ENCODE measurements at places on chromosomes 13 and 19.

- DNase-seq: no peak
These were observed 878.6 kb upstream of the PCDH20 start for GRCh38 chr13:62294244-62294643.

- DNase-seq: no peak
These were observed 20.2 kb upstream of the CD70 start for GRCh38 chr19:6610934-6611852.

- no peak for DNase-seq
These were observed 21.2 kb upstream of the CD177 start for GRCh38 chr19:43332058-43332922.

DNA sequence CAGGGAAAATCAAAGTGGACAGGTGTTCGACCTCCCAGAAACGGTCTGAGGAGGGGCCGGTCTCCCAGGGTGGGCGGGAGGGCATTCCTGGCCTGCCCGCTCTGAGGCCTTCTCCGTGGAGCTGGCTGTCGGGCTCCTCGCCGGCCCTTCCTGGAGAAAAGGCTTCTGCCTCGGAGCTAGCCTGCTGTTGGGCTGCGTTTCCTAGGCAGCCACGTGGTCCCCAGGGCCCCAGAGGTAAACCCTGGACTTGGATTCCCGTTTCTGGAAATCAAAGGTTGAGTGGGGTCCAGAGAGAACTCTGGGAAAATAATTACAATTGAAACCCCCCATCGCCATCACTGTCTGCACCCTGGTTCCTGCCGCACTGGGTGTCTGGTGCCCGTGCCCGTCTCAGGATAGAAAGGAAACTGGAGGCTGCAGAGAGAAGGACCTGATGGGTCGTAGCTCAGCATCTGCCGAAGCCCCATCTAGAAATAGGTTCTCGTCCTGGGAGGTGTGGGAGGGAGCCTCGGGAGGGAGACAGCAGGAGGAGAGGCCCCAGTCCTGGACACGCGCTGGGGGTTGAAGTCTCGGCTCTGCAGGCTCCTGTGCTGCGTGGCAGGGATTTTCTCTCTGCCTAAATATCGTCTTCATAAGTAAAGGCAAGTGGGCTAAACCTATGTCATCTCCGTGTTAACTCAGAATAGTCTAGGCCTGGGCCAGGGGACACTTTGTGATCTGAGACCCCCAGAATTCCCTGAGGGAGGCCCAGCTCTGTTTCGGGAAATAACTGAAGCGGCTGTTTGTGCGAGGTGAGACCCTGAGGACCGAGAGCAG, 7.7 kb upstream of the PROZ start:
- no peak for DNase-seq

DNA sequence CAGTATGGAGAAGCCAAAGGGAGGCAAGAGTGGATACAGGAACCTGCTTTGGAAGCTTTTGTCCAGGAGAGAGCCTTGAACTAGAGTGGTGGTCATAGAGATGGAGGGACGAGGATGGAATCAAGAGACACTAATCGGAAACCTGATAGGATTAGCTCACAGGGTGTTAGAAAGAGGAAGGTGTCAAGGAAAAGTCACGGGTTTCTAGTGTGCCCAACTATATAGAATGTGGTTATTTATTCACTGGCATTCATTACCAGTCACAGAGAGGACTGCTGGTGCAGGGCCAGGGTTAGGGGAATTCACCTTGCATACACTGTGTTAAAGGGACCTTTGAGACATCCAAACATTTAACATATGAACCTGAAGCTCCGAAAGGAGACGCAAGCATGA, 43.4 kb upstream of the URAD start:
- DNase-seq: no peak

- DNase-seq: no peak
These were observed 134.6 kb downstream of the KATNAL1 start for GRCh38 chr13:30172593-30173302.

- no peak for DNase-seq
These were observed 225.7 kb downstream of the LMO7 start for GRCh38 chr13:75861786-75862185.

- DNase-seq: no peak
These were observed 5.8 kb downstream of the KDELR1 start for GRCh38 chr19:48385461-48386087.

GRCh38 chr19:5801796-5802619, 2.9 kb upstream of the NRTN start:
- no peak for DNase-seq

DNA sequence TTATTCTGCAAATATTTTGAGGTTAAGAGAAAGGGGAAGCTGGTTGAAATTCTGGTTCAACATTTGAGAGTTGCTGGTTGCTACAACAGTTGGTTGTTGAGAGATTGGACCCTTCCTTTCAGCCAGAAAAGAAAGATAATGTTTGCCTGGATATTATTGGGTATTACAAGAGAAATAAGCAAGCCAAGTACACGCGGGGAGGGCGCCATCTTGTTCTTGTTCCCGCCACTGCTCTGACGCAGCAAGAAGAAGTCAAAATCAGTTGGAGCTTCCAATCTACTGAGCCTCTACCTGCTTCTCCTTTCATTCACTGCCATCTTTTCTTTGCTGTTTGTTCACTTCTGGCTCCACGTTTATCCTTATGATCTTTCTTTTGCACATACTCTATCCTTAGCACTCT, 18.4 kb downstream of the BSPH1 start:
- DNase-seq: no peak

- no peak for DNase-seq
These were observed 20.6 kb upstream of the WDR18 start for GRCh38 chr19:963486-963951.

DNA sequence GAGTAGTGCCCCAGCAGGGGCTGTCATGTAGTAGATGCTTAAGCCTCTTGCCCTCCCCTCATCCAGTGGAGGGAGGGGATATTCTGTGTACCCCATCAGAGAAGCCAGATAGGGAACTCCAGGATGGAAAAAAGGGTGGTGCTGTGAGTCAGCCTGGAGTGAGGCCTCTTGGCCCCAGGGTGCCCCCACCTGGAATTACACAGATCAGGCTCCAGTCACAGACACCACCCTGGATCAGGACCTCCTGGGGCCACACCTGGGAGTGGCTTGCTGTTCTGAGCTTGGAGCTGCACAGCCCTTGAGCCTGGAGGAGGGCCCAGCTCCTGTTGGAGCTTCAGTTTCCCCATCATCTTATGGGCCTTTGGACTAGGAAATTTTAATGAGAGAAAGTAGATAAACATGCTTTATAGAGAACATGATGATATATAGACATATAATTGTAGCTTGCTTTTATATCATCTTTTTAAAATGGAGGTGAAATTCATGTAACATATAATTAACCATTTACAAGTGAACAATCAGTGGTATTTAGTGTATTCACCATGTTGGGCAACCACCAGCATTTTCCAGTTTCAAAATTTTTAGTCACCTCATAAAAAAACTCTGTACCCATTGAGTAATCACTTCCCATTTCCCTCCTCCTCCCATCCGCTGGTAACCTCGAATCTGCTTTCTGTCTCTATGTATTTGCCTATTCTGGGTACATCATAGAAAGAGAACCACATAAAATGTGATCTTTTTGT, 24.6 kb downstream of the CYP4F22 start:
- DNase-seq: no peak

GRCh38 chr19:855566-856120, 3.5 kb downstream of the ELANE start:
- DNase-seq: no peak

DNA sequence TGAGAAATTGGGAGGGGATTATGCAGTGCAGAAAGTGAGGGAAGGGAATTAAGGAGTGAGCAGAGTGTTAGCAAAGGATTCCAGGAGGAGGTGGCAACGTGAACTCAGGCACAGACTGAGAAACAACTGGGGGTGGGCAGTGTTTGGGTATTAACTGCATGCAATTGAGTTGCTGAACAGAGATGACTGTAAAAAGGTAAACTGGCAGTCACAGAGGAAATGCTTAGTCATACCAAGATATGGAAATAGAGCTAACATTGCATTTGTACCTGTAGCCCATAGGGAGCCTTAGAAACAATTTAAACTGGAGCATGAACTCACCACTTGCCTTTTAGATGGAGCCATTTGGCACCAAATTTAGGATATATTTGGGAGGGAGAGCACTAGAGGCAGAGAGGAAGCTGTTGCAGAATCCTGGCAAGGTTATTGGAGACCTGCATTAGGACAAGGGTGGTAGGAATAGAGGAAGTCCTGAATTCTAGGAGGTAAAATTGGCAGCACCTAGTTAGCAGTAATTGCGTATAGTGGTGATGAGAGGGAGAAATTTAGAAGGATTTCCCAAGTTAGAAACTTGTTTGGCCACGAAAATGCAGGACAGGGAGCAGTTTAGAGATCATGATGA, 100.6 kb upstream of the FRY start:
- DNase-seq: no peak

DNA sequence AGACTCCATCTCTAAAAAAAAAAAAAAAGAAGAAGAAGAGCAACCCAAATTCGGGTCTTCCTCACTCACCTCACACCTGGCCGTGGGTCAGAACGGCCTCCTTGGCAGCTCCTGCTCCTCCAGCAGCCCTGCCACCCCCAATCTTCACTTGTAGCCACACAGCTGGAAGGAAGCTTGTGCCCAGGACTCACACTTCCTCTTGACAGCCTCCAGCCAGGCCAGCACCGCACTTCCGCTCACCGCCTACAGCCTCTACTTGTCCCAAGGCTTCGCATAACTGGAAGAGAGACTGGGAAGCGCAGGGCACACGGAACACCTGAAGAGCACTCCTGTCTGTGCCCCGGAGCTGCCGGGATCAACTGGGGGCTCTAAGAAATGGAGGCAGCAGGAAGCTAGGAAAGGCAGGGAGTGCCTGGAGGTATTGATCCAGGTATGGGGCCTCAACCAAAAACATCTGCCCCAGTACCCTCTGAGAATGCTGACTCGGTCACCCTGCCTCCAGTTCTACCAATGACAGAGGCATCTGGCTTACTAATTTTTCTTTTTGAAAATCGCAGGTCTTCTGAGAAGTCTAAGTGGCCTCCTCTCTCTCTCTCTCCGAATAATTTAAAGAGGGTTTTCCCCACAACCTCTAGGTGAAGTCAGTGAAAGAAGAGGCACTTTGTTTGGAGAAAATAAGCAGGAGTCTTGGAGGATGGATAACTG, 31.1 kb upstream of the ATP12A start:
- DNase-seq: no peak

DNA sequence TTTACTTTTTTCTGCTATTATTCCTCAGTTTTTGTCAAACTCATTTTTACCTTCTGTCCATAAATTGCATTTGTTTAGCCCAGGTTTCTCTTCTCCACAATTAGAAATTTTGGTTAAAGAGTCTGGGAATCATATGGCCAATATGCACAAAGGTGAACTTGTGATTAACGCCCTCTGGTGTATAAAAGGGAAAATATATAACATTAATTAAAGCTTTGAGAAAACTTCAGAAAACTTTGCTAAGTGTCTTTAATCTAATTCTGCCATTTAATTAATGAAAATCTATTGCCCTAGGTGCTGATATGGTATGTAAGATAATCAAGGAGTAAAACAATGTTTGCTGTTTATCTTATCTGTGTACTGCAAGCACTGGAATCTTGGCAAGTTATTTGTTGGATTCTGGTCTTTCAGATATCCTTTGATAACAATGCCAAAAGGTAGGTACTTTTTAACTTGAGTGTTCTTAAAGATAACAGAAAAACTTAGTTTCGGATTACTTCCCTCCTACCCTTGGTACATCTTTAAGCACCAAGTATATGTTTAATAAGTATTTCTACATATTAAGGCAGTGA, 402.6 kb downstream of the SUCLA2 start:
- no peak for DNase-seq

DNA sequence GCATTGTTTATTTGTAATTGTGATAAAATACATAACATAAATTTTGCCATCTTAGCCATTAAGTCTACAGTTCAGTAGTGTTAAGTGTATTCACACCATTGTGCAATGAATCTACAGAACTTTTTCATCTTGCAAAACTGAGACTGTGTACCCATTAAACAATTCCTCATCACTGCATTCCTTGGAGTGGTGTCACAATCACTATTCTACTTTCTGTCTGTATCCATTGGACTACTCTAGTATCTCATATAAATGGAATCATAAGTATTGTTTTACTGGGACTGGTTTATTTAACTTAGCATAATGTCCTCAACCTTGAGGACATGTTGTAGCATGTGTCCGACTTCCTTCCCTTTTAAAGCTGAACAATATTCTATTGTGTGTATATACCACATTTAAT, 36.8 kb downstream of the UFM1 start:
- no peak for DNase-seq

DNA sequence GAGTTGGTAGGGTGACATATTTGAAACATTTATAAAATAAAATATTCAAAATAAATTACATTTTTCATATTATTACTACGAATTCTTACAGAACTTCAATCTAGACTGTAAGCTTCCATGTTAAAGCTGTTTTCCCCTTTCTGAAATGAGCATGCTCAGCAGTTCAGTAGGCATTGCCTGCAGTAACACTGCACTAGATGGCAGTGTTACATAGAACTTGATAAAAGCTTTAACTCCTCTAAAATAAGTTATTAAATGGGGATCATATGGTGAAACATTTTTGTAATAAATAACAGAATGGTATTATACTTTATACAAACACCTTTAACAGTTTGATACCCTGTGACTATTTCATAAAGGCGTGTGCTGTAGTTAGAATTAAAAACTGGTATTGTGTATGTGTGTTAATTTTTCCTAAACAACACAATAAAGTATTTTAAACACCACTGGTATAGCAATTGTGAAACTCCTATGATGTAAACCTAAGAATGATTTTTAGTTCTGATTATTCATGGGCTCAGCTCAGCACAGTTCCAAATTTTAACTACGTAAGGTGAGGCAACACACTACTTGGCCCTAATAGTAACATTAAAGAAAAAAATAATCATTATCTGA, 11.6 kb upstream of the GPR18 start:
- DNase-seq: no peak

DNA sequence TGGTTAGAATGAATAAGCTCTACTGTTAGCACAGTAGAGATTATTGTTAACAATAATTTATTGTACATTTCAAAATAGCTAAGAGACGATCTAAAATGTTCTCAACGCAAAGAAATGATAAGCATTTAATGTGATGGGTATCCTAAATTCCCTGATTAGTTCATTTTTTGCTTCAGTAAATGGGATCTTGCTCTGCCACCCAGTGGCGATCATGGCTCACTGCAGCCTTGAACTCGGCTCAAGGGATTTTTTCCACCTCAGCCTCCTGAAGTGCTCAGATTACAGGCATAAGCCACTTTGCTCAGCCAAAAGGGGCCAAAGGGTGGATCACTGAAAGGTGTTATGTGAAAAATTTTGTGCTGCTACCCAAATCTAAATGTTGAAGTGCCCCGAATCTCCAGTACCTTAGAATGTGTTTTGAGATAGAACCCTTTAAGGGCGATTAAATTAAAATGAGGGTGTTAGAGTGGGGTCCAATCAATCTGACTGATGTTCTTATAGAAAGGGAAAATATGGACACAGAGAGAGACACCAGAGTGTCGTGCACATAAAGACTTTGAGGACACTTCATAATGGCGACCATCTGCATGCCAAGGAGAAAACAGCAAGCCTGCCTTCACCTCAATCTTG, 31.5 kb upstream of the ZNF766 start:
- DNase-seq: peak; percentile 42

GRCh38 chr13:100811928-100812327, 137.3 kb upstream of the TMTC4 start:
- DNase-seq: no peak
